ENCODE measurements at places on chromosomes 5 and 9. TPM values are rescaled to one million over a fixed set of nuclear protein-coding genes. Genes with fewer than 3 reads are reported as not detected.

ADAMTSL1 gene
- polyA plus RNA-seq: not detected

DNA sequence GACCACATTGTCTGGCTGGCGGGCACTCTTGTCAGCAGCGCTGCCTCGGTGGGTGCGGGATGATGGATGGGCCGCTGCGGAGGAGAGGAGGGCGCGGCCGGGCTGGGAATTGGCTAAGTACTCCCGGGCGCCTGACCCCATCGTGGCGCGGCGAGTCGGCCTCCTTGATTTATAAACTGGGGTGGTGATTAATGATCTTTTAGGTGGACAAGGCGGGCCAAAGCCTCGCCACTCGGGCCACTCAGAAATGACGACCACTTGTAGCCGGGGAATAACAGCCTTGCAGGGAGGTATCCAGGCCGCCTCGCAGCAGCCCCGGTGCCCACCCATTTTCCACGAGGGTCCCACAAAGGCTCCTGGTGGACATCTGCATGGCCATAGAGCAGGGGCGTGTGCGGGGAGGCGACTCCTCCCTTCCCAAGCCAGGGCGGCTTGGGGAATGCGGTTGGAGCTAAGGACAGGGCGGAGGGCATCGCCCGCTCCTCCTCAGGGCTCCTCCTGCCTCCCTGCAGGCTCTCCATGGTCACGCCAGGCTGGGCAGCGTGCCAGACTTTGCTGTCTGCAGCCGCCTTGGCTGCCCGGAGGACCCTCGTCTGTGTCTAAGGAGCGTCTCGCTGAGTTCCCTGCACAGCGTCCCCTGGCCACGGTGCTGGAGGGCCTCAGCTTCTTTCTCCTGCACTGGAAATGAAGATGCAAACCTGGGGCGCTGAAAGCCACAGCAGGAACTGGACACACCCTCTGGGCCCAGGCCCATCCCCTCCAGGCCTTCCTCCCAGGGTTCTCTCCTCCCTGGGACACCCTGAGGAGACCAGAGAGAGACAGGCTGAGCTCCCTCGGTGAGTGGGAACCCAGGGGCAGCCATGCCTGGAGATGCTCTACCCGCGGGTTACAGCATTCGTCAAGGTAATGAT lies 287.4 kb upstream of the IRX4 start:
- H3K4me1 ChIP-seq: no peaks in the 10 kb centered on the region
- H3K27me3 ChIP-seq: peaks cover 3% of the 10 kb centered on the region
- H3K27ac ChIP-seq: no peak overlapping the region
- no peak for DNase-seq
- no peak overlapping the region for H3K4me3 ChIP-seq
- no peaks in the 10 kb centered on the region for H3K36me3 ChIP-seq

DNA sequence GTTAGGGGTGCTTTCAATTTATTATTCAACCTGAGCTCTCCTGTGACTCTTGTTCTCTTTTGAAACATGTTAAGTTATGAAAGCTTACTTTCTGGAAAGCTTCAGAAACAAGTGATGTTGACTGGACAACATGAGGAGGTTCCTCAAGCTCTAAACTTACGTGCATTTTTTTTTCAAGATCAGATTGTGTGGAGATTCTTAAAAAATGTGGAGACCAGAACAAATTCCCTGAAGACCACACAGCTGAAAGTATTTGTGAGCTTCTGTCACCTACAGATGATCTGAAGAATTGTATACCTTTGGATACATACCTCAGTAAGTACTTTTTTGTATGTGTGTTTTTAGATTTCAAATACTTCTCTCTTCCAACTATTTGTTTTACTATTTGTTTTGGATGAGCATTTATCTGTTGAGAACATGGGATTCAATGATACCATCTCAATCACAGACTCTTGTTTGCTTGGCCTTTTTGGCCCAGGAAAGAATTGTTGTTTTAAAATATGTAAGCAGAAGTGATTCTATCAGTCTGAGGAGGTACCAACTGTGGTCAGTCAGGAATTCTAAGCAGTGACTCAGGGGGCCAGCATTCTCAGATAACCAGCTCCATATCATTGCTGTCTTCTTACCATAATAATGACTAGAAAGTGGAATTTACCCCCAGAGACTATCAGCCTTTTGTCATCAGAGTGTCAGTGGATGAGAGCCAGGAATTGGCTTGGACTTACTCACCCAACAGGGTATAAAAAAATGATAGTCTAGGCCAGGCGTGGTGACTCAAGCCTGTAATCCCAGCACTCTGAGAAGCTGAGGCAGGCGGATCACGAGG lies 34.4 kb upstream of the GLIPR2 start:
- DNase-seq: no peak
- no peak overlapping the region for H3K4me3 ChIP-seq
- H3K27ac ChIP-seq: no peak overlapping the region
- H3K36me3 ChIP-seq: peaks cover 4% of the 10 kb centered on the region
- peaks cover 8% of the 10 kb centered on the region for H3K4me1 ChIP-seq

GRCh38 chr5:76084496-76085242 lies 1.5 kb downstream of the SV2C start:
- no peak for DNase-seq
- no peak overlapping the region for H3K27ac ChIP-seq
- H3K4me3 ChIP-seq: peak overlapping the region; percentile 56
- no peaks in the 10 kb centered on the region for H3K36me3 ChIP-seq
- peaks cover 16% of the 10 kb centered on the region for H3K27me3 ChIP-seq
- H3K4me1 ChIP-seq: peaks cover 22% of the 10 kb centered on the region

DNA sequence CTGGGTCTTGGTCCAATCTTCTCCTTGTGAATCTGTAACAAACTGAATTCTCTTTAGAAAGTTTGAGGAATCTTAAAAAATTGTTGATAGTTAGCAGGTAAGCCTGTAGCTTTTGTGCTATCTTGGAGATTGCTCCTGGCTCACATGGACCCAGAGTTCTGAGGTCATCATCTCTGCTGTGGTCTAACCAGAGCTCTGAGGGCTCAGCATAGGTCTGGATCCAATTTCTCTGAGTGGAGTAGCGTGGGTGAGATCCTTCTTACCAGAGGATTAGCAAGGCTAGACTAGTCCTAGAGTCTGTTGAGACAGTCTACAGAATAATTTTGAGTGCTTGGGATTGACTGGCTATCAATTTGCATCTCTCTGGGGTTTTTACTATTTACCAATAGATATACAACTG lies 60.5 kb upstream of the IL6ST start:
- DNase-seq: no peak
- H3K4me3 ChIP-seq: no peak overlapping the region
- no peaks in the 10 kb centered on the region for H3K36me3 ChIP-seq
- no peak overlapping the region for H3K27ac ChIP-seq
- peaks cover 3% of the 10 kb centered on the region for H3K27me3 ChIP-seq

DNA sequence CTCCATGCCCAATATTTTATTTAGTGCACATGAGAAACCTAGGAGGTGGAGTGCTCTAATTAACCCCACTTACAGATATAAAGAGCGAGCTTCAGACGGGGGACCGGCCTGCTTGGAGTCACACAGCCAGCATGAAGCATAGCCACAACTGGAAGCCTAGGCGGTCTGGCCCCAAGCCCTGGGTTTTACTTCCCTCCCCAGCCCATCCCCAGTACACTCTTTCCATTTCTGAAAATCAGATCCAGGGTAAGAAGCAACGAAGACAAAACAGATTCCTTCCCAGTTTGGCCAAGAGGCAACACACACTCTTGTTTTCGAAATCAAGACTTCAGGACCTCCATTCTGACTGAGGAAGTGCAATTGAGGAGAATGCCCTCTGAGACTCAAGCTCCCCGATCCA lies 27.1 kb downstream of the KCNMB1 start:
- H3K27me3 ChIP-seq: no peaks in the 10 kb centered on the region
- no peak overlapping the region for H3K4me3 ChIP-seq
- no peak for DNase-seq
- no peak overlapping the region for H3K27ac ChIP-seq
- H3K4me1 ChIP-seq: no peaks in the 10 kb centered on the region

SPATA31A3 gene
- not detected for polyA plus RNA-seq

LRRC19 gene
- polyA plus RNA-seq: not detected

MAMDC4 gene
- not detected for polyA plus RNA-seq

GRCh38 chr5:56232538-56232937 lies 592 bp downstream of the ANKRD55 start:
- no peak for DNase-seq
- H3K36me3 ChIP-seq: peaks cover 5% of the 10 kb centered on the region
- H3K4me1 ChIP-seq: no peaks in the 10 kb centered on the region
- no peak overlapping the region for H3K27ac ChIP-seq
- no peak overlapping the region for H3K4me3 ChIP-seq

DNA sequence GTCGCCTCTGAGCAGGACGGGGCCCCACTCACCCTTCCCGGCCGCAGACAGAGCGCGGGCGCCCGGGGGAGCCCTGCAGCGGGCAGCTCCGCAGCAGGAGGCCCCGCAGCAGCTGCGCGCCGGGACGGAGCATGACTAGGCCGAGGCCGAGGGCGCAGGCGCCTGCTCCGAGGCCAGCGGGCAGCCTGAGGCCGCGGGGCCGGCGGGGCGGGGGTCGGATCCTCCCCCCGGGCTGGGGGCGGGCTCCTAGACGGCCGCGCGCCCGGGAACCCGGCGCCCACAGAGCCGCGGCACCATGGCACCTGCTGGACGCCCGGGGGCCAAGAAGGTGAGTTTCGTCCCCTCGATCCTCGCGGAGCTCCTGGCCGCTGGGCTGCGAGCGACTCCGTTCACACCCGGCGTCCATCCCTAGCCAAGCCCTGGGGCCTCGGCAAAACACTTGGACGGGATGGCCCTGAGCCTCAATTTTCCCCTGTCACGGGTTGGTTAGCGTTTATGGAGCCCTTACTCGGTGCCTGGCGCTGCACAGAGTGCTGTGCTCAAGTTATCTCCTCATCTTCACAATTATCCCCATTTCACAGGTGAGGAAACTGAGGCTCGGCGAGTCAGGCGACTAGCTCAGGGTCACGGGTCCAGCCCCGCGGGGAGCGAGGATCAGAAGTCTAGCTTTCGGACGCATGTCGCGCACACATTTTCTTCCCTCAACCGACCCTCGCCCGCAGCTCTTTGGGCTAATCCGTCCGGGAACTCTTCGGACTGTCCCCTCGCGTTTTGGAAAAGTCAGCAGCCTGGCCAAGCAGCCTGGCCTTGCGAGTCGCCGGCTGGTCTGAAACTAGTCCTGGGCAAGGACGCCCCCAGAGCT lies at the start of the genes BHMT2 and DMGDH:
BHMT2 (plus strand) TSS at position 280 of the 862 bp plus-strand sequence; CDS start at position 296, 16 bp downstream.
DMGDH (minus strand) TSS at position 187 of the 862 bp plus-strand sequence; CDS start at position 133, 54 bp downstream.
- H3K4me3 ChIP-seq: no peak within 1 kb of the TSS
- peaks cover 10% of the 10 kb centered on the region for H3K27me3 ChIP-seq
- no peaks in the 10 kb centered on the region for H3K4me1 ChIP-seq
- H3K36me3 ChIP-seq: no peaks in the 10 kb centered on the region
- no peak for DNase-seq

GRCh38 chr5:73272351-73272750 lies 99.4 kb downstream of the TMEM174 start:
- H3K36me3 ChIP-seq: no peaks in the 10 kb centered on the region
- H3K27ac ChIP-seq: no peak overlapping the region
- no peak overlapping the region for H3K4me3 ChIP-seq
- peaks cover 2% of the 10 kb centered on the region for H3K27me3 ChIP-seq
- DNase-seq: no peak
- H3K4me1 ChIP-seq: no peaks in the 10 kb centered on the region

- no peak overlapping the region for H3K27ac ChIP-seq
- peaks cover 2% of the 10 kb centered on the region for H3K27me3 ChIP-seq
- H3K36me3 ChIP-seq: peaks cover 4% of the 10 kb centered on the region
- no peak for DNase-seq
These were observed 4.4 kb upstream of the TMEM268 start for GRCh38 chr9:114606597-114607207.

- H3K27me3 ChIP-seq: peaks cover 7% of the 10 kb centered on the region
- no peak for DNase-seq
- no peaks in the 10 kb centered on the region for H3K36me3 ChIP-seq
These were observed 3.4 kb downstream of the SMIM3 start for GRCh38 chr5:150781706-150782614.

NFIB gene
- polyA plus RNA-seq: not detected

DNA sequence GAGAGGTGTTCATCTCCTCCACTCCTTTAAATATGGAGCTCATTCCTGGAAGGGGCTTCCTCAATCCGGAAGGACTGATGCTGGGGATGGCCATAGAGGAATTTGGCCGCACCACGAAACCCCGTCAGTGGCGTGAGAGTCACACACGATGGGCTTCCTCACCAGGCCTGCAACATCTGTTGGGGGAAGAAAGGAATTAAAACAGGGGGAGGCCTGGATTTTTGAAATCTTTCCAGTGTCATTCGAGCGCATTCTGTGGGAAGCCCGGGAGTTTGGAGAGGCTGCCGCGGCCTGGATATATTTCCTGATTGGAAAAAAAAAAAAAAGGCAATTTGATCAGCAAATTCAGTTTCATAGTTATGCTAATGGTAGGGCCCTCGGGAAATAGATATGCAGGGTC lies 76.3 kb upstream of the ORM1 start:
- H3K27me3 ChIP-seq: peaks cover 4% of the 10 kb centered on the region
- H3K36me3 ChIP-seq: no peaks in the 10 kb centered on the region
- no peak for DNase-seq
- H3K27ac ChIP-seq: no peak overlapping the region
- no peak overlapping the region for H3K4me3 ChIP-seq
- no peaks in the 10 kb centered on the region for H3K4me1 ChIP-seq

- no peaks in the 10 kb centered on the region for H3K36me3 ChIP-seq
- H3K4me1 ChIP-seq: no peaks in the 10 kb centered on the region
- peaks cover 2% of the 10 kb centered on the region for H3K27me3 ChIP-seq
- no peak for DNase-seq
- no peak overlapping the region for H3K4me3 ChIP-seq
These were observed 157.7 kb upstream of the SLC12A2 start for GRCh38 chr5:127925916-127926315.

NR2F1 gene
- not detected for polyA plus RNA-seq
